ENCODE measurements at places on chromosomes 2 and 18.

- DNase-seq: no peak
Measured at GRCh38 chr2:209673811-209674210, 97.8 kb upstream of the UNC80 start.

- DNase-seq: peak; percentile 34
Measured at GRCh38 chr2:165863810-165864261, 69.8 kb upstream of the GALNT3 start.

- DNase-seq: no peak
Measured at GRCh38 chr2:69578198-69578540, 65.4 kb downstream of the AAK1 start.

- no peak for DNase-seq
Measured at GRCh38 chr2:233021771-233022170, 8.7 kb upstream of the NGEF start.

DNA sequence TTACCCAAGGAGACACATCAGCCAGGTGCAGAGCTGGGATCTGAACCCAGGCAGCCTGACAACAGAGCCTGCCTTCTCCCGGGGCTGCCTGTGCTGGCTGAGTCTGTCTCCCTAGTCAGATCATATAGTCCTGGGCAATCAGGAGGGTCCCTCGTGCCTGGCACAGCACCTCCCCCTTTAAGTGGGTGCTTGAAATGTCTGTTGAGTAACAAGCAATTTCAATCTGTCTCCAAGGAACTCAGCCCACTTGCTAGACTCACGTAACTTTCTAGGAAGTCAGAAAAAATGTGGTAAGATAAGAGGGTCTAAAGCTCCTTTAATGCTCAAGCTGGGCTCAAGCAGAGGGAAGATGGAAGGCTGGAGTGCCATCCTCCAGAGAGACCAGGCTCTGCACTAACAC, 51.9 kb downstream of the REEP1 start:
- DNase-seq: no peak

DNA sequence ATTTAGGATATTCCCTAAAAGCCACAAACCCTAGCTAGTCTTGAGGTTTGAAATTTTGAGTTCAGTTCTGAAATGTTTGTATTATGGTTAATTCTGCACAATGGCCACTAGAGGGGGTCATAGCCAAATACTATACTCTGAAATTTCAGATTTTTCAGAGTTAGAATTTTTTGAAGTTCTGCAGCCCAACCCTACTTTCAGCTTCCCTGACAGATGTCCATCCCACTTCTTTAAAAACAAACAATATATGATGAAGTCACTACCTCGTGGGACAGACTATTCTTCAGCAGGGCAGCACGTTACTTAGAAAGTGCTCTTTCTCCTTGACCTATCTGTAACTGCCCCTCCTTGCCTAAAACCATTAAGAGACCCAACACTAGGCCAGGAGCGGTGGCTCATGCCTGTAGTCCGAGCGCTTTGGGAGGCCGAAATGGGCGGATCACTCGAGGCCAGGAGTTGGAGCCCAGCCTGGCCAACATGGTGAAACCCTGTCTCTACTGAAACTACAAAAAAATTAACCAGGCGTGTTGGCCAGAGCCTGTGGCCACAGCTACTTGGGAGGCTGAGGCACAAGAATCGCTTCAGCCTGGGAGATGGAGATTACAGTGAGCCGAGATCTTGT, 48.2 kb upstream of the PAPOLG start:
- DNase-seq: peak; percentile 47

GRCh38 chr2:231152800-231153557, 28.1 kb upstream of the HTR2B start:
- no peak for DNase-seq

DNA sequence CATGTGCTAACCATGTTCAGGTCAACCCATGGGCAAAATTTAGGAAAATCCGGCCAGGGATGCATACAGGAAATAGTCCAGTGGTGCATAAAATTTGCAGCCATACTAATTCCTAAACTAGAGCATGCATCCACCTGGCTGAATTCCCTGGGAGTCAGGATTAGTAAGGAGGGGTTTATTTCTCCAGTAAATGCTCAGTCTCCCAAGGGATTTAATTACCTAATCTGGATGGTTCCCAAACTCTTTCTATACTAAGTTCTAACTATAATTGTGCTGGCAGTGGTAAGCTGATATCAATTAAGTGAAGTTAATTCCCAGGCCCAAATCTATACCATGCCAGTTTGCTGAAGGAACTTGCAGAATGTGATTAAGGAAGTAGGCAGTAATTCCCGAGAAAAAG, 26.2 kb upstream of the EVA1A start:
- DNase-seq: no peak

GRCh38 chr2:84461310-84461709, 2.2 kb upstream of the SUCLG1 start:
- no peak for DNase-seq

- no peak for DNase-seq
Measured at GRCh38 chr2:195672674-195673073, 15.6 kb downstream of the SLC39A10 start.

DNA sequence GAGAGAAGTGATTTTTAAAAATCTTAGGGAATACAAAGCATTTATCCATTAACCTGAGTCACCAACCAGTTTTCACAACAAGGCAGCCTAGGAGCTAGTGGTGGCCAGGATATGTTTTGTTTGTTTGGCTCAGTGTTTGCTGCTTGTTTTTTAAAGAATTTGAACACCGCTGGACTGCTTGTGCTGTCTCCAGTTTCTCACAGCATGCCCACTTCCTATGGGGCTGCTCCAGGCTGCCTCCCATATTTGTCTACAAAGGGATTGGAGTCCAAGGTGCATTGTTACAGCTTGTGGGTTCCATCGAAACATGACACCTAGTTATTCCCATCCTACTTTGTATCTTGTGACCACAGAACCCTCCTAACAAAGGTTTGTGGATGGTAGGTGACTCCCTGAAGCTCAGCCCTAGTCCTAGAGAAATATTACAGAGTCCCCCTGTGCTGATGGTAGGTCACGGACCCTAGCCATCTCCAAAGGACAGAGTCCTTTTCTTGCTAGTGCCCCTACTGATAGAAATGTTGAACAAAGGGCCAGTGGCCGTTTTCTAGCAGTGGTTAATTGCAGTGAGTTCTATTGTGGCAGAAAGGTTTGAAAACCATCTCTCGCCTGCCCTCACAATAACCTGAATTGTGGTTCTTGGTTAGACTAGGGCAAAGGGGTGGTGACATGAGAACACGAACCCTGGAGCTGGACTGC, 23.2 kb downstream of the GPR39 start:
- no peak for DNase-seq

GRCh38 chr2:55054106-55054875, 4.0 kb upstream of the RTN4 start:
- no peak for DNase-seq

- no peak for DNase-seq
Measured at GRCh38 chr2:201978986-201979385, 54.7 kb upstream of the FZD7 start.

DNA sequence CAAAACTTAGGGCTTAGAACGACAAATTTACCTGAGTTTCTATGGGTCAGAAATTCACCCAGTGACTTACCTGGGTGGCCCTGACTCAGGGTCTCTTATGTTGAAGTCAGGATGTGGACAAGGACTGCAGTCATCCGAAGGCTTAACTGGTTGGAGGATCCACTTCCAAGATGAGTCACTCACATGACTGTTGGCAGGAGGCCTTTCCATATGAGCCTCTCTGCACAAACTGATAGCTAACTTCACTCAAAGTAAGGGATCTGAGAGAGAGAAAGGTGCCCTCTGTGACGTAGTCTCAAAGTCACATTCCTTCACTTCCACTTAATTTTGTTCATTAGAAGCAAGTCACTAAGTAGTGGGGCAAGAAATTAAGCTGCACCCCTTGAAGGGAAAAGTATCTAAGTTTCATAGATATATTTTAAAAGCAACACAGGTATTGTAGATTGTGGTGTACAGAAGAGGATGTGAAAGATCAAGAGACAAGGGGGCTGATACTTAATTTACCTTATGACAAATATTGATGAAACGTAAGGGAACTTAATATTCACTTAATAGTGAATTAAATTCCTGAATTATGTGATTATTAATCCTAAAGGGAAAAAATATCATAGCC, 48.4 kb downstream of the TANK start:
- DNase-seq: no peak

GRCh38 chr18:46009125-46009840, 42.2 kb upstream of the EPG5 start:
- DNase-seq: no peak

GRCh38 chr2:237178396-237178795, 92.7 kb downstream of the COPS8 start:
- no peak for DNase-seq

DNA sequence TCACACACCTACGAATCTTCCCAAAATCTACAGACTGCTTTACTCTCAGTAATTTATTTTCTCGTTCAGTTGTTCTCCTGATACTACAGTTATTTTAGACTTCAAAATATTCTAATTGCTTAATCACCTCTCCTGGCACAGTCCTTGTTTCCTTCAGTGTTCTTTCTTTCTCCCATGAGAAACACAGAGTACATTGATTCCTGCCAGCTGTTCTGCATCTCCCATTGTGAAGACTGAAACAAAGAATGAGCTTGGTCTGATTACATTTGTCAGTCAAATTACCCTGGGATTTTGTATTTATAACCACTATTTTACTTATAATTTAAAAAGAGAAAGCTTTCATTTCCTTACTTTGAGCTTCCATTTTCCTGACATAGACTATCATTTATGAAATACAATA, 63.9 kb upstream of the TANK start:
- no peak for DNase-seq

GRCh38 chr2:49111006-49111405, 43.3 kb downstream of the FSHR start:
- no peak for DNase-seq

DNA sequence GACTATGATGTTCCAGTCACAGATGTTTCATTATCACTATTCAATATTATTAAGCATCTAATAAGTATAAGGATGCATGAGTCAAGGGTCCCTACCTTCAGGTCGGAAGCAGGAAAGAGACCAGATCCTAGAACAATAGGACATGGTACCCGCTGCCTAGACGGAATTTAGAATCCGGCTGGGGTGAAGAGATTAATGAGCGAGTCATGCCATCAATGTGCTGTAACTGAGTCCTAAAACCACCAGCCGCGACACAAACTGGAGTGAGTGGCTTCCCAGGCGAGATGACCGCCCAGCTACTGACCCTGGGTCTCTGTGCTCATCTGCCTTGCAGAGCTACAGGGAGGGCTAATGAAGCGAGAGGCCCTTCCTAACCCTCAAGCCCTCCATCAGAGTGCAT, 73.6 kb downstream of the DNMT3A start:
- no peak for DNase-seq

DNA sequence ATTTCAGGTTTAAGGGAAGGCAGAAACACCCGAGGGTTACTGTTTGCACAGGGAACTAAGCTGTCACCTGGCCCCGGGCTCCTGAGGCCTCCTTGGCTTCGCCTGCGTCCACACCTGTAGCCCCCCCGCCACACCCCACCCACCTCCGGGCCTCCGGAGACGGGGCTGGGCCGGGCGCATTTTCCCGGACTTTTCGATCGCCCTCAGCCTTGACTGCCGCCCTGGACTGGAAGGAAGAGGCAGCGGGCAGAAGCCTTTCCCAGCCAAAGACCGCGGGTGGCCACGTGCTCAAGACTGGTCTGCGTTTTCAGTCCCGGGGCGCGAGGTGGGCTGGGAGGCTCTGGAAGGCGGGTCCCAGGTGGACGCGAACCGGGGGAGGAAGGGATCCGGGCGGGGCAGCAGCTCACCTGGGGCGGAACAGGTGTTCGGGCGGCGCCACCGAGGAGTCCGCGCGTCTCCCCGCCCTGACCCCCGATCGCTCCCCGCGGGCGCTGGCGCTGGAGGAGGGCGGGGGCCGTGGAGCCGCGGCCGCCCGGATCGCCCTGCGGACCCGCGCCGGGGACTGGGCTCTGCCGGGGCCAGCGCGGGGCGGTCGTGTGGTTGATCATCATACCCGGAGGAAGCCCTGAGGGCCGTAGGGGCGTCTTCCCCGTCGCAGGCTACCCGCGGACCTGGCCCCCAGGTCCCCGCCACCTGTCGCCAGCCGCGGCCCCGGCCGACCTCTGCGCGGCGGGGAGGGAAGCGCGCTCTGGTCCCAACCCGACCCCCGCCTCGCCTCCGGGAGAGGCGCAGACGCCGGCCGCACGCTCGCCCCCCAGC, 3.2 kb downstream of the ID2 start:
- peak; percentile 51 for DNase-seq

DNA sequence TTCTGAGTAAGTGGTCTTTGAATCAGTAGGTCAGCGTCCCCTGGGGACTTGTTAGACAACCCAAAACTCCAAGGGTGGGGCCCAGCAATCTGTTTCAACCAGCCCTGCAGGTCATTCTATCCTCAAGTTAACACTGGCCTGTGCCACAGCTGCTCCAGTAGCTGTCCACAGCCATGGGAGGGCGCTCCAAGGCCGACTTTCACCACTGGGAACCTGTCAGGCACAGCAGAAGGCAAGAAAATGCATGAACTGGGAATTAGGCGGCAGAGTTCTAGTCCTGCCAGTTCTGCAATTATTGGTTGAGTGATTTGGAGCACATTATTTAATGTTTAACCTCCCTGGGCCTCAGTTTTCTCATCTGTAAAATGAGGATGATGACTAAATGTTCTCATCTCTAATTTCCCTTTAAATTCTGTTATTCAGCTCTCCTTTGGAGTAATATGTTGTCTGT, 17.4 kb upstream of the MRPL33 start:
- no peak for DNase-seq

DNA sequence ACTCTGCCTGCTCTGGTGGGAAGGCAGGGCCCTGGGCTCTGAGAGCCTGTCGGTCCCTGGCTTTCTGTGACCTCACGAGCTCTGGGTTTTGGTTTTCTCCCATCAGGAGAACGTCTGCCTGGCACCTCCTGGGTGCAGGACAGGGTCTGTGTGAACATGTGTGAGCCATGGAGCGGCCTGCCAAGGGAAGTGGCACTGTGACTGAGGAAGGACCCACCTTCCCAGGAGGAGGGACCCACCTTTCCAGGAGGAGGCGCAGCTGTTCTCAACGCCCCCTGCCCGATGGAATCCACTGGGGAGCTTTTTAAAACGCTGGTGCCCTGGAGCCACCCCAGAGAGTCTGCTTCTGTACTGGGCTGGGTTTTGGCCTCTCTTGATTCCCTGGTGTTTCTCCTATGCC, 168.7 kb downstream of the GLI2 start:
- DNase-seq: no peak

DNA sequence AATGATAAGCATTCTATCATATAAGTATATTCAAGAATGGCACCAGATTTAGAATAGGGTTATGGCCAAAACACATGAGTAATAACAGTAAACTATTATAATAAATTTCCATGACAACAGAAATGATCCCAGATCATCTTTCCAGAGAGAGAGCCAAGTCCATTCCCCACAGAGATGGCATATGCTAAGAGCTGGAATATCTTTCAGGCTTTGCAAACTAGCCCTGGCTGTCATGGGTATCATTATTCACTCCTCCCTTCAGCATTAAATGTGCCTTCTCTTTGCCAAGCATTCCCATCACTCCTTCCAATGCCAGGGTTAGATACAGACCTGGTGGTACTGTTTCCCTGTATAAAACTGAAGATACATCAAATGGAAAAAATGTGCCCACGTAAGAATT, 10.9 kb downstream of the FEZ2 start:
- no peak for DNase-seq

DNA sequence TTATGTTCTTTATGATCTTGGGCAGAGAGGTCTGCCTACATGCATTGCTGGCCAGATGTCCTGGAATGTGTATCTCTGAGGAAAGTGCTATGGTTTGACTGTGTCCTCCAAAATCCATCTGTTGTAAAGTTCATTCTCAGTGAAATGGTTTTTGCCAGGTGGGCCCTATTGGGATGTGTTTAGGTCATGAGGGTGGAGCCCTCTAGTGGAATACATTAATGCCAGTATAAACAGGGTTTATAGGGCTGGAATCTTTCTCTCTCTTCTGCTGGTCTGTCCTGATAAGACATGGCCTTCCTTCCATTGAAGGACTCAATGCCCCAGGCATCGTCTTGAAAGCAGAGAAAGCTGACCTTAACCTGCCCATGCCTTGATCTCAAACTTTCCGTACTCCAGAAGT, 258.5 kb downstream of the RPIA start:
- no peak for DNase-seq
